ENCODE measurements at places on chromosomes 1 and 21. TPM values are rescaled to one million over a fixed set of nuclear protein-coding genes. Genes with fewer than 3 reads are reported as not detected.
A peak's percentile ranks its signal among the peaks of the same experiment; 100 is the strongest.

DNA sequence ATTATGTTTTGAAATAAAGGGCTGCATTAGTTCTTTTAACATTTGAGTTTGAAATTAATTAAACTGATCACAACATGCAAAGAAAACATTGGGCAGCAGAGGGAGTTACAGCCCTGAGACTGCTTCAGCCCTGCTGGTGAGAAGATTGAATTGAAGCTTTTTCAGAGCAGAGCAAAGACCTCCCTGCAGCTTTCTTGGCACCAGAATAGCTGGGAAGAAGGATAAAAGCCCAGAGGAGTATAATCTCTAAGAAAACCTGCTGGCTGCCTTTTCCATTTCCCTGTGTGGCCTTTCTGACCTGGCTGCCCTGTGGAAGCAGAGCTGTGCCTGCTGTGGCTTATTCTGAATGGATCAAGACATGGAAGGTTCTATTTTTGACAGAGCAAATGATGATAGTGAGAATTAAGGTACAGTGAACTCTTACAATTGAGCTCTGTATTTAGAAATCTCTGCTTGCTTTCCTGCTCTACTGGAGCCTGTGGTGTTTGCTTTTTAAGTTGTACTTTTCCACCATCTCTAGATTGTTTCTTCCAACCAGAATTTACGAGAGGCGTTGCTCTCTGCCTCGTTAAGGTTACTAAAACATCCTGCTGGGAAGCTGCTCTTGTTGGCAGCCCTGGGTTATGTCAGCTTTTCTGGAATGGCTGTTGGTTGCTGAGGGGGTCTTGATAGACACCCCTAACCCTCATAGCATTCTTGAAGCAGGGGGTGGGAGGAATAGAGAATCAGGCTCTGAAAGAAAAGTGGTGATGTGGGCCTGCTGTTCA is 9.9 kb downstream of the SNRPE start:
- no peaks in the 10 kb centered on the region for H3K27me3 ChIP-seq
- no peaks in the 10 kb centered on the region for H3K4me1 ChIP-seq
- H3K4me3 ChIP-seq: no peak overlapping the region
- no peak overlapping the region for H3K27ac ChIP-seq

DNA sequence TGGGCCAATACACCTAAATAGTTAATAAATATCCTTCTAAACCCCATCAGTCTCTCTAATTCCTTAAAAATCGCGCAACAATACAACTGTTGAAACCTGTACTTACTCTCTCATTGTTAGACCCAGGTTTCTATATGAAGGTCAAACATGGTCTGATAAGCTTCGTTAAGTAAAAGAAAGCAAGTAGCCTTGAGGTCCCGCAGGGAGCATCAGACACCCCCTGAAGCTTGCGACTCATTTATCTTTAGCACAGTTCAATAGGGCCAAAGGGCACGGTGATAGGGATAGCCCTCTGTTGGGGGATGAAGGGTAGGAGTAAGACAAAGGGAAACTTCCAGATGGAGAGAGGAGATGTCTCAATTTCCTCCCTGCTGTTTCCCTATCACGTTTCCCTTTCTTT is 27.3 kb upstream of the THEM4 start:
- peaks cover 32% of the 10 kb centered on the region for H3K4me1 ChIP-seq
- DNase-seq: peak; percentile 78
- no peak overlapping the region for H3K4me3 ChIP-seq
- no peaks in the 10 kb centered on the region for H3K27me3 ChIP-seq
- peak overlapping the region; percentile 78 for H3K27ac ChIP-seq
- no peaks in the 10 kb centered on the region for H3K36me3 ChIP-seq

Gene C1orf74
- total RNA-seq: 4.5 TPM

Gene NECTIN4
- 0.74 TPM for total RNA-seq

Gene KRTAP10-6
- not detected for total RNA-seq
